ENCODE measurements at places on chromosomes 2 and 18.

DNA sequence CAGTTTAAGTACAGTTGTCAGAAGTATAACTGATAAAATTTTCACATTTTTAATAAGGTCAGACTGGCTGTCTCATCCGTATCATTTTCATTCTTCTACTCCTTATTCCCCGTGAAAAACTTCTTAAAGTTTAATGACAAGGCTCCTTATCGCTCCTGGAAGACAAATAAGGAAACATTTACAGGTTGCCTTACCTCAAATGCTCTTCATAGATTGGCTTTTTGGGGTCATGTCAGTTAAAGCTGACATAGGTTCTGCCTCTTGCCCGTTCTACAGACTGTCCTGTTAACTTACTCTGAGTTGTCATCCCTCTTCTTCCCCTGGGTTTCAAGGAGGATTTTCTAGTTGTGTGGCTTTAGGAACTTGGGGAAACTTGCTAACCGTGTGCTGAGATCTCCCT lies 75.3 kb downstream of the TANC1 start:
- no peak for DNase-seq

- no peak for DNase-seq
Measured at GRCh38 chr18:76993573-76993972, 139.0 kb downstream of the MBP start.

DNA sequence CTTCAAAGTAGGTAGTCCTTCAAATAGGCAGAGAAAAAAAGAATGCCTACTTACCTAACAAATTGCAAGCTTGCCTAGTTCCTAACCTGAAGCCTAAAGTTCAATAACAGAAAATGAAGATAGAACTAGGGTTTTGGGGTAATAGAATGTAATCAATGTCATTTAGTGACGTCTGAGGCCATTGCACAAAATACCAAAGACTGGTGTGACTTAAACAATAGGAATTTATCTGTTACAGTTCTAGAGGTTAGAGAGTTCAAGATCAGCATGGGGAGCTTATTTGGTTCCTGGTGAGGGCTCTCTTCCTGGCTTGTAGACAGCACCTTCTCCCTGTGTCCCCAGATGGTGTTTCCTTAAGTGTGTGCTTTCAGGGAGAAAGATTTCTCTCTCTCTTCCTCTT lies 4.7 kb upstream of the NPC1 start:
- DNase-seq: no peak

DNA sequence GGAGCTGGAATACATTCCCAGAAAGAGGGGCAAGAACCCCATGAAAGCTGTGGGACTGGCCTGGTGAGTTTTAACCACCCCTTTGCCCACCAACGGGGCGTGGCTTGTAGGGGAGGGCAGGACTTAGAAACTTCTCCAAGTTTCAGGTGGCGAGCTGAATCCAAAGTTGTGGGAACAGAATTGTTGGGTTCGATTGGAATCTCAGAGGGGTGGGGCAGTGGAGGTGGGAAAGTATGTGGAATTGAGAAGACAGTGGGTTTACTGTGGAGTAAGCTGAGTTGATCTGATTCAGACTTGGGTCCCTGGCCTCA lies 1.1 kb downstream of the PNKD start:
- DNase-seq: no peak

Measured in HFF-Myc (cell line).